Eye (tissue), 1 donor: ENCODE measurements at places on chromosomes 7 and 10.

GRCh38 chr10:13946209-13946460 is 359.4 kb downstream of the PRPF18 start:
- DNase-seq: no peak

DNA sequence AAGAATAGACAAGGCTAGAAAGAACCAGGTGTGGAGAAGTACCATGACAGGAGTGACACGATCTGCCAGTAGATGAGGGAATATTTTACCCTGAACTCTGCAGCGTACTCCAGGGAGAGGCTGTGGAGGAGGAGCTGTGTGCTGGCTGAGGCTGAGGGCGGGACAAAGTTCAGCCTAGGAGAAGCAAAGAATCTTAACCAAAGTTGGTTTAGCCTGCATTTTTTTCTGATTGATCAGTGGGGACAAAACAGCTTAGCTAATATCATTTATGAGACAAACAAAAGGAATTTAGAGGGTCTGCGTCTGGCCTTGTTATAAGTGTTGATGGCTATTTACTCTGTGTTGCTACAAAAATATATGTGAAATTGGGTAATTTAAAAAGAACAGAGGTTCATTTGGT is 5.2 kb upstream of the NPSR1 start:
- no peak for DNase-seq

DNA sequence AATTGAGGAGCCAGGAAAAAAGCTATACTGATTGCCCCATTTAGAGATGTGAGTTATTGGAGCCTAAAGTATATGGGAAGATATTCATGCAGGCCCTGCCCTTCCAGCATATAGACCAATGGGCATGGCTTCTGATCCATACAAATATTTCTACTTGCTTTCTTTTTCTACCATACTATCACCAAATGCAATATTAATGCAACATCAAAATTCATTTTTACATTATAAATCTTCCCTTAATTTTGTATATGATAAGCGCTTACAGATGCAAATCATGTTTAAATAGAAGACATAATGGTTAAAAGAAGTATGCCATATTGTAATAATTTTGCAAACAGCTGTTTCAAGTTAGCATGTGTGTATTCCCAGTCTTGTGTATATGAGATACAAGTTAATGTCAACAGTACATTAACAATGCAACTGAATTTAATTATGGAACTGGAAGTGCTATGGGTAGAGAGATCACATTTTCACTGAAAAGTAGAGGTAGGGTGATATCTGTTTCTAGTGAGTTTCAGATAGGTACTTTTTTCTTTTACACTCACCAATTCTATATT is 24.6 kb upstream of the WNT16 start:
- DNase-seq: peak; percentile 51

DNA sequence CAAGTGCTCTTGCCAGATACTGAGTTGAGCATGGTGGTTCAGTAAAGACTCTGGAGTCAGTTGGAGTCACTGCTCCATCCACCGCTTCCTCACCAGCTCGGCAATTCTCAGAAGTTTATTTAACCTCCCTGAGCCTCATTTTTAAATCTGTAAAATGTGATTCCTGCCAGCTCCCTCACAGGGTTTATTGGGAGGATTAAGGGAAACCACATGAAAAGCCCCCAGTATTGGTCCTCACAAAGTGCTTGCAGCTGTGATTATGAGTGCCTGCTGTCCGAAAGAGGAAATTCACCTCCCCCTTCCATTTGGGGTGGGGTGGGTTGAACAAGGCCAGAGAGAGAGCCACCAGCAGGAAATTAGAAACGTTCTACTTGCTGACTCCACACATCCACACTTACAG is 99.0 kb downstream of the AOAH start:
- peak; percentile 39 for DNase-seq

- DNase-seq: no peak
Measured at GRCh38 chr7:139844779-139845442, 15.8 kb downstream of the TBXAS1 start.

DNA sequence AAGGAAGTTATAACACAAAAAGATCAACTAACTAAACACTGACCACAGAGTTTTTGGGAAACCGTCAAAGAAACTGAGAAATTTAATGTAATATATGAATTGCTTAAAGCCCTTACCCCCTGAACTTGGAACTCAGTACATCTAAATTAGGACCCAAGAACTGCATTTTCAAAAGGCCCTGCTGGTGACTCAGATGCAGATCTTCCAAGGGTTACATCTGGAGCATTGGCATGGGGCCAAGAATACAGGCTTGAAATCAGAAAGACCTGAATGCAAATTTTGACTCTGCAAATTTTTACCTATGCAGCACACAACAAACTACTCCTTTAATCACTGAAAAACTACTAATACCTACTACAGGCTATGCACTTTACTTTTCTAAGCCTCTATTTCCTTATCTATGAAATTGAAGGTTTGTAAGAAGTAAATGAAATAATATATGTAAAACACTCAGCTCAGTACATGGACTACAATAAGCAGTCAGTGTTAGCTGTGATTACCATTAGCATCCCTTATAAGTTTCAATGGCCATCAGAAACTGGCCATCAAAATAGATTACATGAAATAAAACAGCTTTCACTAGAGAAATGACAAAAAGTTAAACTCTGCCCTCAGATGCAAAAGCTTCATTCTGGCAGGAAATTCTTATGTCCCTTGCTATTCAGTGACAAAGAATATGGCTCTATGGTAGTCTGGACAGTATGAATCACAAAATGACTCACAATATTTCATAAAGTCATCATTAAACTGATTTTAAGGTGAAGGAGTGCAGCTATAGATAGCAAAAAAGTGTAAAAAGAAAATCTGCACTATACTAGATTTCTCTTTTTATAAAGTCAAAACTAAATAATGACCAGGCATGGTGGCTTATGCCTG is 43.6 kb downstream of the NSUN6 start:
- no peak for DNase-seq

DNA sequence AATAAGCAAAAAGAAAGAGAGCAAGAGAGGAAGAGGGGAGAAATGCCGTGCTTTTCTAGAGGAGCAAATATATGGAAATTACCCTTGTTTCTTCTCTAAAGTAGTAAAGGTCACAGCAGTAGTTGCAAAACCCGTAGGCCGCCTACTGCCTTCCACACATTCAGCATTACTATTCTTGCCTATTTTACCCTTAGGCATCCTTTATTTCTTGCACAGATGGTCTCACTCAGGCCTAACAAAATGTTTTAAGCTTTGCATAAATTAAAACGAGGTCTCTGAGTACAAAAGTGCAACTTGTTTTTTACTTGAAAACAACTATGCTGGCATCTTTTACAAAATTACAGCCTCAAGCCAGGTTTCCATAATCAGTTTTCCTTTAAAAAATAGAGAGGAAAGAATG is 644.6 kb downstream of the AUTS2 start:
- DNase-seq: no peak

GRCh38 chr10:110181451-110181850 is 26.0 kb upstream of the MXI1 start:
- no peak for DNase-seq

GRCh38 chr10:91194497-91195179 is 25.8 kb upstream of the PCGF5 start:
- DNase-seq: no peak

DNA sequence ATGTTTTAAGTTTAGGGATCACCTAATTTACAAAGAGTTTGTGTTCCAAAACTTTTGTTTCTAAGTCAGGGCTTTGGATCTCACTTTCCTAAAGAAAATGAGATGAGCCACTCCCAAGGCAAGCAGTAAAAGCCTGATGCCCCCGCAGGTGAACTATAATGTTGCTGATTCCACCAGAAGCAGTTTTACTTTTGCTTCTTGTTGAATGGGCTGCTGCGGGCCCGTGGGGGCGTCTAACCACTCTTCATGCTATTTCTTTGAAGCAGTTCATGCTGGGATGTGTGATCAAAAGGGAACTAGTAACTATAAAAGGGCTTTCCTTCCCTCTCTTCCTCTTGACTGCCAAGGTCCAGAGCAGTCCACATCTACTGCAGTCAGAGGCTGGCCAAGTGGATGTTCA is 118.7 kb upstream of the NEBL start:
- no peak for DNase-seq

DNA sequence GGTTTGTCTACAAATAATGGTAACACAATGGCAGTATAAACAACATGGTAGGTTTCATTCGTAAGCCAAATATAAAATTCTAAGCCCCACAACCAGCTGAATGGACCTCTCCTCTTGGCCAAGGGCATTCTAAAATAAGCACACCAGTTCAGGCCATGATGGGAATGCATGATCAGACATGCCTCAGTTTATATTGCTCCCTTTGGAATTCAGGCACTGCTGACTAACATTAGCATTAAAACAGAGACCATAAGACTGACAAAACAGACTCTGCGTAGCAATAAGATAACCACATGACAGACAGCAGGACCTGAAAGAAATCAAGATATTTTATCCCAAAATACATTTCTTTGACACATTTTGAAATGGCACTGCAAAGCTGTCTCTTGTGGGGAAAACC is 125.8 kb downstream of the FAM107B start:
- no peak for DNase-seq
